ENCODE measurements at places on chromosomes 4 and X.
A peak's percentile ranks its signal among the peaks of the same experiment; 100 is the strongest.

DNA sequence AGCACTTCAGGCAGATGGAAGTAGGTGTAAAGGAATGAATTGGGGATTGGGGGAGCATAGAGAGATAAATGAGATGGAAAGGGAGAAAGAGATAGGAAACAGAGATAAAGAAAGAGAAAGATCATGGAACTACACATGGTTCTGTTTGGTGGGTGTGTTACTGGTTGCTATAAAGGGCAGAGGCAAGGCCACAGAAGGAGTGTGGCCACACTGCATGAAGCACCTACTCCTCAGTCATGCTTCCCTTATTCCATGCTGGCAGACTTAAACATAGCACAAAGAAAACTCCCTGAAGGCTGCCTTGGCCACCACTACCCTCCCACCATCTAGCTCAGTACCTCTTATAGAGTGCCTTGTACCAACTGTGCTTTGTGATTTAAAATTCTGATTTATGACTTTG lies 56.9 kb downstream of the OPHN1 start:
- DNase-seq: no peak

- DNase-seq: no peak
Measured at GRCh38 chrX:33336783-33337182, 125.4 kb upstream of the DMD start.

DNA sequence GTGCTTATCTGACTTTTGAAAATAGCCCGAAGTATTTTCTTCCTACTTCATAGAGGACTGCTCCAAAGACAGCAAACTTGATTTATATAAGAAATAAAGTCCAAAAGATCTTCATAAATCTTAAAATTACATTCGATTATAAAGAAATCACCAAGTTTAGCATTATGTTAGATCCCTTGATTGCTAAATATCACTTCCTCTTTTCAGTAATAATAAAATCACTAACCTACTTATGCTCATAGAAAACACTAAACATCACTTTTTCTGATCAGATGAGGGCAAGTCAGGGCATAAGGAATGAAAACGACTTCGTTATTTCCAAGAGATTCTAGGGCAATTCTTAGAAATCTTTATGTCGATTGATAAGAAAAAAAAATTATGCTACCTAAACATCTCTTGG lies 32.0 kb downstream of the DYNLT3 start:
- no peak for DNase-seq

DNA sequence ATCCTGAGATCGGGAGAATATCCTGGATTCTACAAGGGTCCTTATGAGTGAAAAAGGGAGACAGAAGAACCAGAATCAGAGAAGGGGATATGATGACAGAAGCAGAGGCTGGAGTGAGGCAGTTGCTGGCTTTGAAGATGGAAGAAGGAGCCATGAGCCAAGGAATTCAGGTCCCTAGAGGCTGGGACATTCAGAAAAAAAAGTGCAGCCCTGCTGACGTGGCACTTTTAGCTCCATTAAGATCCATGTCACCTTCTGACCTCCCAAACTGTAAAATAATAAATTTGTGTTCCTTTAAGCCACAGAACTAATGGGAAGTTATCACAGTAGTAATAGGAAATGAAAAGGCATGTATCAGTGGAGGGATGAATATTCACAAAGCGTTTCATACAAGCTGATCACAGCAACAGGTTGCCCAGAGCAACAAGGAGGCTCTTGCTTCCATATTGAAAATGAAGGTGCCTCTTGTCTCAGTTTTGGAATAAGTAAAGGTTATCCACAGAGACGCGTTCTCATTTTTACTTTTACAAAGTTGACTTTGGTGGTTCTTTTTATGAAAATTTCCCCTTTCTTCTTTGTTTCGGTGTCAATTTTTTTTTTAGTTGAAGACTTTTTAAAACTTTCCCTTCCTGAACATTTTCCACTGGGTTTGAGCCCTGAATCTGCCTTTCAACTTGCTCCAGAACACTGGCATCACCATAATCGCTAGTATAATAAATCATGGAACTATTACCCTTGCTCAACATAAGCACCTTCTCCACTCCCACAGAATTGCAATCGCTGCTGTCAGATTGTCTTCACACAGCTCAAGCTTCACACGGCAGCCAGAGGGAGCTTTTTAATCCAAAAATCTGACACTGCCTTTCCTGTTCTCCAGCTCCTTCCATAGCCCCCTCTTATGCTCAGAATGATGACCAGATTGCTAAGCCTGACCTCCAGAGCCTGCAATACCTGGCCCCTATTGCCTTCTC lies 127.6 kb upstream of the RBPJ start:
- no peak for DNase-seq

GRCh38 chrX:11558972-11559371 lies 106.7 kb downstream of the ARHGAP6 start:
- DNase-seq: no peak

DNA sequence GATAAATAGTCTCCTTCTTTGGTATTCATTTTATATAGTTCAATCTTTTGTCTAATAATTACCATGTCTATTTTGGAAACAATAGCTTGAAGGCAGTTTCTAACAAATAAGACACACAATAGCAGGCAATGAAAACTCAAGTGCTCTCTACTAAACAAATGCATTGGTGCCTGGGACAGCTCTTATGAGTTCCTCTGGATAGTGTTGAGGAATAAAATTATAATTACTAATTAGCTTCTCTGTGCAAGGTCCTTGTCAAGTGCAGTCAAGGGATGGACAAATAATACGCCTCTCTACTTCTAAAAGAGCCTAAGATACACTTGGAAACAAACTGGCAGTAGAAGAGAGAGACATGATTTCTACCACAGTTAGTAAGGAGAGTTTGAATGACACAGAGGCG lies 229.0 kb upstream of the GLRA2 start:
- DNase-seq: no peak

DNA sequence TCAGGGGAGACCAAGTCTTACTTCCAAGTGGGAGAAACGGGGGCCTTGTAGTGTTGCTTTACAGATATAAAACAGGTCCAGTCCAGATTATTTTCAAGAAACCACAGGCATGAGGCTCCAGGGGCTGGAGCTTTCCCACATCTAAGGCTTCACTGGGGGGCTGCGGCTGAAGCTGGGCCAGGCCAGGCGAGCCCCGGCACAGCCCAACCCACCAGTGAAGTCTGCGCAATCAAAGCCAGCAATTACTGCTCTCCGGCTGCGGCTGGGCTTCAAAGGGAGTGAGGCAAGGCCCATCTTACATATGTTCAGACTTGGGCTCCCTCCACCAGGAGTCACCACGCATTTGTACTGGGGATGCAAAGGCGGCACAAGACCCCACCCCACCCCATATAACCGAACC lies 61.7 kb downstream of the HADH start:
- DNase-seq: no peak

- no peak for DNase-seq
Measured at GRCh38 chr4:15906020-15906443, 32.5 kb downstream of the FGFBP1 start.

DNA sequence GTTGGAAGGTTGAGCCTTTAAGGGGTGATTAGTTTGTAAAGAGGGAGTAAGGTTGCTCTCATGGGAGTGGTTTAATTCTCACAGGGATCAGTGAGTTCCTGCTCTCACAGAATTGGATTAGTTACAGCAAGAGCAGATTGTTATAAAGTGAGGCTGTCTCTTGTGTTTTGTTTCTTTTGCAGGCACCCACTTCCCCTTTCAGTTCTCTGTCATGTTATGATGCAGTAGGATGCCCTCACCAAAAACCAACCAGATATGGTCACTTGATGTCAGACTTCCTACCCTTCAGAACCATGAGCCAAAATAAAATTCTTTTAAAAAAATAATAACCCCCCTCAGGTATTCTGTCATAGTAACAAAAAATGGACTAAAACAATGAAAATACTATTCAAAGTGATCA lies 19.9 kb upstream of the IGSF1 start:
- no peak for DNase-seq

GRCh38 chrX:38817004-38817703 lies 15.9 kb downstream of the MID1IP1 start:
- no peak for DNase-seq

- no peak for DNase-seq
Measured at GRCh38 chr4:90419124-90419711, 292.0 kb downstream of the CCSER1 start.

- no peak for DNase-seq
Measured at GRCh38 chr4:6123976-6124375, 76.4 kb downstream of the JAKMIP1 start.

- DNase-seq: no peak
Measured at GRCh38 chr4:183852910-183853547, 52.1 kb upstream of the STOX2 start.

GRCh38 chr4:74441744-74442143 lies 3.2 kb upstream of the AREG start:
- no peak for DNase-seq

- no peak for DNase-seq
Measured at GRCh38 chrX:55014897-55015299, 14.7 kb downstream of the APEX2 start.

GRCh38 chr4:24657768-24658617 lies 73.6 kb upstream of the DHX15 start:
- no peak for DNase-seq

- DNase-seq: no peak
Measured at GRCh38 chr4:164613256-164613655, 140.7 kb upstream of the SMIM31 start.

DNA sequence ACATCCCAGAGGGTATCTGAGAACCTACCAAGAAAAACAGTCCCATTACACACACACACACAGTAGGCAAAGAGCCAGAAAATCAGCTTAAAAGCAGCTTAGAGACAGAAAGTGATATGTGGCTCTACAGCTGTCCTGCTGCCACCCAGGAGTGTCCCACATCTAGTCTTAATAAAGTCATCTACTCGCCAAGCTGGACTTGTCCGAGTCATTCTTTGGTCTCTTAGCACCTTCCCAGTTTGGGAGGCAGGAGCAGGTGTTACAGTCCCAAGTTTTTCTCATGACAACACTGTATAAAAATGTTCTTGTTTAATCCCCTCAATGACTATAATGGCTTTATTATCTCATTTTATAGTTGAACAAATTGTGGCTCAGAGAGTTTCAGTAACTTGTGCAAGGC lies 252.5 kb upstream of the CASK start:
- no peak for DNase-seq

- peak; percentile 55 for DNase-seq
Measured at GRCh38 chr4:1130316-1131186, 17.2 kb upstream of the RNF212 start.

- no peak for DNase-seq
Measured at GRCh38 chr4:1490654-1491327, 84.5 kb upstream of the NKX1-1 start.

DNA sequence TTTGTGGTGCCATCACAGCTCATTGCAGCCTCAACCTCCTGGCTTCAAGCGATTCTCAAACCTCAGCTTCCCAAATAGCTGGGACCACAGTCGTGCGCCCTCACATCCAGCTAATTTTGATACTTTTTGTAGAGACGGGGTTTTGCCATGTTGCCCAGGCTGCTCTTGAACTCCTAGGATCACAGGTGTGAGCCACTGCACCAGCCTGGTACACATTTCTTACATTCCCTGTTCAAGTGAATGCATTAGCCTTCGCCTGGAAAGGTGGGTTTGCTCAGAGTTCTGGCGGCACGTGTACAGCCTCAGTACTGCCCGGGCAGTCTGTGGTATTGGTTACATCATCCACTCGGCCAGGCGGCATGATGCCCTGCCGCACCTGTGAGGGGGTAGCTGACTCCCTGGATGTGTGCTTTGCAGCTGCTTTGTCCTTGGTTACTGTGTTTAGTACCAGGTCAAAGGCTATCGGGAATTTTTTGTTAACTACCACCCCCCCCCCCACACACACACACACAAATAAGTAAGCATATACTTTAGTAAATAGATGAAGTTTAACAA lies 57.1 kb downstream of the TNIP2 start:
- no peak for DNase-seq

DNA sequence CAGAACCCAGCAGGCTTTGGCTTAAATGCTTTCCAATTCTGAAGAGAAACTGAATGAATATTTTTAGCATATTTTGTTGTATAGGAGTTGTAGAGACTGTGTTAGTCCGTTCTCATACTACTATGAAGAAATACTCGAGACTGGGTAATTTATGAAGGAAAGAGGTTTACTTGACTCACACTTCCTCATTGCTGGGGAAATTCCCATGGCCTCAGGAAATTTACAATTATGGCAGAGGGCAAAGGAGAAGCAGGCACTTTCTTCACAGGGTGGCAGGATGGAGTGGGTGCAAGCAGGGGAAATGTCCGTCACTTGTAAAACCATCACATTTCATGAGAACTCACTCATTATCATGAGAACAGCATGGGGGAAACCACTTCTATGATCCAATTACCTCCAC lies 291.7 kb downstream of the PACRGL start:
- DNase-seq: no peak

- DNase-seq: no peak
Measured at GRCh38 chr4:182137343-182137742, 105.9 kb upstream of the TENM3 start.

DNA sequence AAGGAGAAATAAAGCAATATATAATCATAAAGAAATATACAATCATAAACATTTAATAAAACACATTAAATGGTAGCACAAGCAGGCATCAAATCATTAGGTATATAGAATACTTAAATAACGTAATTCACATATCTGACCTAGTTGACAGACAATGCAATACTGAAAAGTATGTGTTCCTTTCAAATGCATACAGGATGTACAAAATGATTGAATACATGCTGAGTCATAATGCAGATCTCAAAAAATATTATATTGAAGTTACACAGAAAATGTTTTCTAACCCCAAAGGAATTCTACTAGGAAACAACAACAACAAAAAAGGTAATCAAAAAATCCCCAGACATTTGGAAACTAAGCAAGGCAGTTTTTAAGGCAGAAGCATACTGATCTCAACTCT lies 1072.0 kb upstream of the INTU start:
- DNase-seq: no peak

GRCh38 chr4:1382776-1383727 lies 23.2 kb downstream of the NKX1-1 start:
- DNase-seq: no peak

GRCh38 chr4:155759372-155760252 lies 791 bp downstream of the GUCY1B1 start:
- DNase-seq: peak; percentile 44

GRCh38 chr4:86972997-86973396 lies 38.2 kb downstream of the AFF1 start:
- DNase-seq: no peak

DNA sequence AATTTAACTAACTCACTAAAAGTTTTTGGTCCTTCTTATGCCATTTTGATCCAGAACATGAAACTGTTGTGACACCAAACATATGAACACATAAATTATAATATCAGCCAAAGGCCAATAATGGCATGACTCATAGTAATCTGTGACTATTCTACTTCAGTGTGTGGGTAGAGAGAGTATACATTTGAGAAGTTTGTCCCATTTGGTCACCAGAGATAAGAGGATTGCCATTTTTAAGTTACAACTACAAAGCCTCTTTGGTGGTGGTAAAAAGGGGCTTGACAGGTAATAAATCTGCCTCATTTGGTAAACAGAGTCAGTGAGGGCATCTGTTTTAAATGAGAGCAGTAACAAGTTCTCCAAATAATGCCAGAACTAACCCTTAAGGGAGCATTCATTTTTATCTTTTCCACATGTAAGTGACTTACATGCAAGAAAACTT lies 117.9 kb downstream of the TBC1D19 start:
- no peak for DNase-seq

DNA sequence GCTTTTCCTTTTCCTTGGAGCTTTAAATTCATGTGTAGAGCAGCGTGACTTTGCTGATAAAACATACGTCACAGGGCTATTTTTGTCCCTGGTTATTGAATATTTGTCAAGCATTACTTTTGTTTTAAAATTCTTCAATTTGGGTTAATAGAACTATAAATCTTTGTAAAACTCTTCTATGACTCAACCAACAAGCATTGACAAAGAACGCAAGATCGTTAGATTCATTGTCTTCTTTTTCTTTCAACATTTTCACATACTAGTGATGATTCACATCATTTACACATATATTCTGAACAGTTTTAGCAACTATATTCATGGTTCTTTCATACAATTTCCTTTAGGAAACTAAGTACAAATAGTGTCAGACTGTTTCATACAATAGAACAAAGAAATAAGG lies 72.0 kb upstream of the GPM6A start:
- DNase-seq: no peak

Data from progenitor cell of endocrine pancreas (in vitro differentiated cells).